Cardiac atrium fibroblast (primary cell): ENCODE measurements at places on chromosomes 11 and 22. TPM values are rescaled to one million over a fixed set of nuclear protein-coding genes. Genes with fewer than 3 reads are reported as not detected.

The OR56A1 gene
- not detected in 2 replicates for total RNA-seq

The OR6T1 gene
- total RNA-seq, result not detected in 2 replicates

The SPI1 gene
- total RNA-seq, result not detected in 2 replicates

The YAP1 gene
- 87.2 and 96.6 TPM in 2 replicates for total RNA-seq

The OR52I2 gene
- total RNA-seq, result not detected in 2 replicates

The STK33 gene
- 2.7 TPM in 1 of 2 replicates, not detected in the other for total RNA-seq

The ELFN2 gene
- 0.18 and 0.81 TPM in 2 replicates for total RNA-seq

The RFPL2 gene
- not detected in 2 replicates for total RNA-seq
